ENCODE measurements at places on chromosomes 5 and 9. TPM values are rescaled to one million over a fixed set of nuclear protein-coding genes. Genes with fewer than 3 reads are reported as not detected.

DNA sequence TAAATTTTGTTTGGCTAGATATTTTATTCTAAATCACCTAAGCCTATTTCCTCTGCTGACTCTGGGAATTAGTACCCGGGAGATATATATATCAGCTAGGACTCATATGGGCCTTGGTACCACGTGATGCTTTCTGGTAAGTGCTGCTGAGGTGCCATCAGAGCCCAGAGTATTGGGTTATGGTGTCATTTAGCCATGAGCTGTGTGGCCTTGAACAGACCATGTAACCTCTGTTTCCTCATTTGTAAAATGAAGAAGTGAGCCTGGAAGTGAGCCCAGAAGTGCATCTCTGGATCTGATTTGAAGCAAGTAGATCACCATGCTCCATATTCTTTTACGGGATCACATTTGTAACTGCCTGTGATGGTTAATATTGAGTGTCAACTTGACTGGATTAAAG is 126.1 kb downstream of the GPBP1 start:
- H3K27me3 ChIP-seq = no peaks in the 10 kb centered on the region
- H3K27ac ChIP-seq = no peak overlapping the region

DNA sequence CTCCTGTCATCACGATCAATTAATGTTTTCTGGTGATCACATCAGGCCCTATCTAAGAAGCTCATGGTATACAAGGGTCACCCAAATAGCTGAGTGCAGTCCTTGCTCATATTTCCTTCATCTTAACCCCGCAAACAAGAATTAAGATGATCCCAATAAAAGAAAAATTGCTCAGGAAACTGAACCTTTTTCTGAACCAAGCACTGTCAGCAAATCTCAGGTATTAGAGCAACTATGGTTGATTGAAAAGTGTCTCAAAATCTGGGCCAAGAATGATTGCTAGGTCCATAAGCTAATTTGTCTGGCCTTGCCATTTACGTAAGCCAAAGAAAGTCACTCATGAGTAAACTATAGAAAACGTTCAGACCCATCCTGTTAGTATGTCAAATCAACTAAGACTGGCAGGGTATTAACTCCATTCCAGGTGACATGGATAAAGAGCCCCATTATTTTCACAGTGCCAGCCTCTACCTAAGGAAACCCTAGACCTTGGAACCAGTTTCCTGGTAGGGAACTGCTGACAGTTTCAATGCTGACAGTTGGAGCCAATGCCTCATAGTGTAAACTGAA is 209.3 kb downstream of the DEPDC1B start:
- no peak overlapping the region for H3K27ac ChIP-seq
- DNase-seq = no peak
- no peak overlapping the region for H3K4me3 ChIP-seq
- peaks cover 8% of the 10 kb centered on the region for H3K4me1 ChIP-seq
- H3K36me3 ChIP-seq = no peaks in the 10 kb centered on the region

Gene SLC34A3
- not detected for total RNA-seq

DNA sequence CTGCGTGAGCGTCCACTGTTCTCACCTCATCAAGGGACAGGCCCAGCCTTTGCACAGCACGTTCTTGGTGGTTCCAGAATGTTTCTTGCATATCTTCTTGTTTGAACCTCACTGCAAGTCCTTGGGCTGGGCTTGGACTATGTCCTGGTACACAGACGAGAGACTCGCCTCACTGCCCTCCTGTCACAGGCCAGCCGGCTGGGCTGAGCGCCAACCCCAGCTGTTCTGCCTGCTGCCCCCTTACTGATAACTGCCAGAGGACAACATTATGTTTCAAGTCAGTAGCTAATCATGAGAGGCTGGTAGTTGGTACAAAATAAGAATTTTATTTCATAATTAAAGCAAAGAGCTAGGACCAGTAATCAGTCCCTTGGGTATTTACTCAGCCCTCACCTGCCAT is 52.8 kb upstream of the LRRTM2 start:
- DNase-seq = no peak
- no peak overlapping the region for H3K4me3 ChIP-seq
- peaks cover 98% of the 10 kb centered on the region for H3K36me3 ChIP-seq

GRCh38 chr5:134420343-134420742 is 8.7 kb upstream of the CDKN2AIPNL start:
- DNase-seq = no peak
- H3K36me3 ChIP-seq = peaks cover 6% of the 10 kb centered on the region
- no peaks in the 10 kb centered on the region for H3K27me3 ChIP-seq
- no peaks in the 10 kb centered on the region for H3K4me1 ChIP-seq
- no peak overlapping the region for H3K27ac ChIP-seq
- H3K4me3 ChIP-seq = no peak overlapping the region

GRCh38 chr5:45109636-45110035 is 300.9 kb downstream of the MRPS30 start:
- H3K4me1 ChIP-seq = peaks cover 12% of the 10 kb centered on the region
- no peaks in the 10 kb centered on the region for H3K27me3 ChIP-seq

GRCh38 chr5:8576178-8576577 is 707.2 kb downstream of the MTRR start:
- peaks cover 7% of the 10 kb centered on the region for H3K27me3 ChIP-seq
- no peak overlapping the region for H3K27ac ChIP-seq
- DNase-seq = no peak

Gene TRIM7
- 26.3 TPM for total RNA-seq

- no peaks in the 10 kb centered on the region for H3K36me3 ChIP-seq
- no peaks in the 10 kb centered on the region for H3K27me3 ChIP-seq
- H3K27ac ChIP-seq = no peak overlapping the region
- H3K4me3 ChIP-seq = no peak overlapping the region
- no peak for DNase-seq
These were observed 90.5 kb upstream of the AGXT2 start for GRCh38 chr5:35138232-35138631.

- H3K27me3 ChIP-seq = no peaks in the 10 kb centered on the region
- H3K27ac ChIP-seq = no peak overlapping the region
- H3K36me3 ChIP-seq = no peaks in the 10 kb centered on the region
- H3K4me1 ChIP-seq = no peaks in the 10 kb centered on the region
- DNase-seq = no peak
- no peak overlapping the region for H3K4me3 ChIP-seq
These were observed 83.9 kb downstream of the PBX3 start for GRCh38 chr9:125831054-125831453.

- H3K27ac ChIP-seq = no peak overlapping the region
- peaks cover 22% of the 10 kb centered on the region for H3K4me1 ChIP-seq
- DNase-seq = peak; percentile 40
- H3K36me3 ChIP-seq = no peaks in the 10 kb centered on the region
- H3K27me3 ChIP-seq = no peaks in the 10 kb centered on the region
These were observed 16.9 kb upstream of the ZNF782 start for GRCh38 chr9:96871176-96871575.

GRCh38 chr5:2157372-2157771 is 274.6 kb upstream of the IRX4 start:
- H3K27ac ChIP-seq = peak overlapping the region; percentile 18
- peaks cover 21% of the 10 kb centered on the region for H3K4me1 ChIP-seq
- H3K4me3 ChIP-seq = no peak overlapping the region

GRCh38 chr9:21964925-21965385 is 29.2 kb downstream of the CDKN2A start:
- no peak overlapping the region for H3K4me3 ChIP-seq
- H3K4me1 ChIP-seq = no peaks in the 10 kb centered on the region
- no peaks in the 10 kb centered on the region for H3K36me3 ChIP-seq
- H3K27me3 ChIP-seq = no peaks in the 10 kb centered on the region

Gene SHOC1
- total RNA-seq = 0.09 TPM

GRCh38 chr5:112660359-112660758 is 77.3 kb upstream of the APC start:
- no peaks in the 10 kb centered on the region for H3K36me3 ChIP-seq
- H3K27me3 ChIP-seq = peaks cover 23% of the 10 kb centered on the region
- no peaks in the 10 kb centered on the region for H3K4me1 ChIP-seq
- DNase-seq = no peak
- no peak overlapping the region for H3K27ac ChIP-seq

DNA sequence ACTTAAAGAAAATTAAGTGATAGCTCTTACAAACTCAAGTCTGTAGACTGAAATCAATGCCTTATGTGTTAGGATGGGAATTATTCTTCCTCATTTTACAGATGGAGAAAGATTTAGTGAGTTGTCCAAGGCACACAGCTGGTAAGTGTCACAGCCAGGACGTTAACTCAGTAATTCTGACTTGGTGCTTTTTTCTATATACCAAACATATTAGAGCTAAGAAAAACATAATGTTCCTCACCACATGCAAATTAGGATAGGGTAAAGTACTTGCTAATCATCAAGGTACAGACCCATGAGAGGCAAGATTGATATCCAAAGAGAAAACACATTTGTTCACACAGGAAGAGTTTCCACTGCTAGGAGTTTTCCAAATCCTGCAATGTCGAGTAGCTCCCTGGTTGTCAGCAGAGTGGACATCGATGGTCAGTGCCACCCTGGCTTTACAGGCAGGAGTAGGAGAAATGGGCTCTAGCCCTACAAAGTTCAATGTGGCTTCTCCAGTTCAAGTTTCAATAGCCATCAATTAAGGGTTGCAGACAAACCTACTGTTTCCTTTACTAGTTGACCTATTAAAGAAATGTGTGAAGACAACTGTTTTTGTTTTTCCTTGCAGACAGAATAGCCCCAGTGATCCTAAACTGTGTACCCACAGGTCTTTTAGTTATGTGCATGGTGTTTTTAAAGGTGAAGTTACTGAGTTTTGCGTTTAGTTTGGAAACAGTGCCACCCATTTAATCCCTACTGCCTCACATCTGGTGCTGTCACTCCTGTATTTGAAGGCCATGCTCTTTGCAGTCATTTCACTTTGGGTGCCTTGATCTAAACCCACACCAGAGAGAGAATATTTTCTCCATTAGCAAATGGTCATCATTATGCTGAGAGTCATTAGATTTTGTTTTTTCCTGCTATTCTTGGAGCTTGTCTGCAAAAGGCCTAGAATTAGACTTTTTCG is 460.8 kb upstream of the SMARCA2 start:
- no peaks in the 10 kb centered on the region for H3K36me3 ChIP-seq
- no peak overlapping the region for H3K4me3 ChIP-seq
- DNase-seq = no peak
- no peaks in the 10 kb centered on the region for H3K27me3 ChIP-seq

GRCh38 chr5:153619771-153620170 is 129.3 kb downstream of the GRIA1 start:
- H3K4me3 ChIP-seq = no peak overlapping the region
- peak; percentile 16 for DNase-seq
- H3K27ac ChIP-seq = peak overlapping the region; percentile 57
- H3K36me3 ChIP-seq = no peaks in the 10 kb centered on the region
- no peaks in the 10 kb centered on the region for H3K27me3 ChIP-seq

Gene SPINK6
- 1.9 TPM for total RNA-seq

- H3K27ac ChIP-seq = peak overlapping the region; percentile 47
- H3K4me3 ChIP-seq = no peak overlapping the region
- H3K36me3 ChIP-seq = no peaks in the 10 kb centered on the region
- H3K4me1 ChIP-seq = peaks cover 44% of the 10 kb centered on the region
- DNase-seq = no peak
- H3K27me3 ChIP-seq = no peaks in the 10 kb centered on the region
These were observed 17.3 kb downstream of the DAPK1 start for GRCh38 chr9:87515006-87515405.

- no peak overlapping the region for H3K27ac ChIP-seq
- H3K27me3 ChIP-seq = no peaks in the 10 kb centered on the region
- peaks cover 14% of the 10 kb centered on the region for H3K4me1 ChIP-seq
- DNase-seq = peak; percentile 90
These were observed 38.9 kb downstream of the MFAP3 start for GRCh38 chr5:154077696-154078095.

Gene SLC22A4
- total RNA-seq = 17.5 TPM

GRCh38 chr9:129273136-129273895 is 95.3 kb upstream of the IER5L start:
- H3K27ac ChIP-seq = no peak overlapping the region
- DNase-seq = no peak
- H3K4me1 ChIP-seq = peaks cover 42% of the 10 kb centered on the region

DNA sequence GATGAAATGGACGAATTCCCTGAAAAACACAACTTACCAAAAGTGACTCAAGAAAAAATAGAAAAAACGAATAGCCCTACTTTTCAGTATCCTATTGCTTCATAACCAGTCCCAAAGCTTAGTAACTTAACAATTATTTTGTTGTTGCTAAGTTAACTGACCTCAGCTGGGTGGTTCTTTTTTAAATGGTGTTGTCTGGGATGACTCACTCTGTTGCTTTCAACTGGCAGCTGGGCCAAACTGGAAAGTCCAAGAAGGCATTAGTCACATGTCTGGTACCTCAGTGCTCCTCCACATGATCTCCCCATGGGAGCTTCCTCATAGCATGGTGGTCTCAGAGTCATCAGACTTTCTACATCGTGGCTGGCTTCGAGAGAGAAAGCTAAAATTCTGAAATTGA is 47.8 kb upstream of the ADAMTS2 start:
- peak; percentile 88 for DNase-seq
- peaks cover 14% of the 10 kb centered on the region for H3K4me1 ChIP-seq
- H3K27ac ChIP-seq = peak overlapping the region; percentile 95
- H3K4me3 ChIP-seq = peak overlapping the region; percentile 39

- H3K4me1 ChIP-seq = peaks cover 24% of the 10 kb centered on the region
- no peak overlapping the region for H3K27ac ChIP-seq
- H3K36me3 ChIP-seq = no peaks in the 10 kb centered on the region
- H3K4me3 ChIP-seq = no peak overlapping the region
- H3K27me3 ChIP-seq = no peaks in the 10 kb centered on the region
These were observed 81.7 kb downstream of the HMHB1 start for GRCh38 chr5:143893638-143894037.

- no peaks in the 10 kb centered on the region for H3K36me3 ChIP-seq
- H3K27ac ChIP-seq = no peak overlapping the region
- no peak for DNase-seq
- H3K4me3 ChIP-seq = no peak overlapping the region
- H3K4me1 ChIP-seq = peaks cover 11% of the 10 kb centered on the region
These were observed 119.4 kb upstream of the ERCC6L2 start for GRCh38 chr9:95756101-95756500.

Gene NR6A1
- 2.0 TPM for total RNA-seq

DNA sequence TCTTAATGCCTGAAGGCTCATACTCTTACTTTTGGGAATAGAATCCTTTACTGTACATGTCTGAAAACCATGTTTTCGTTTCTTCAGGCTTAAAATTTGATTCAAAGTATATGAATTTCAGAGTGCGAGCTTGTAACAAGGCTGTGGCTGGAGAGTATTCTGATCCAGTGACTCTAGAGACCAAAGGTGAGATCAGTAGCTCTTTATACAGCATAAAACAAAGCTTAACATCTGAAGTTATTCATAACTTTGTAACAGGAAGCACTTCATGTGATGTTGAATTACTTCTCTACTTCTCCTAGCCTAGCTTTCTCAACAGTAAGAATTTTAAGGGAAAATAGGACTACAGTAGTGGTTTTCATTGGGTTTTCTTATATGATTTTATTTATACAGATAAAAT is 49.4 kb upstream of the FKTN start:
- DNase-seq = no peak
- H3K27ac ChIP-seq = no peak overlapping the region
- no peaks in the 10 kb centered on the region for H3K27me3 ChIP-seq

- H3K36me3 ChIP-seq = no peaks in the 10 kb centered on the region
- H3K4me1 ChIP-seq = peaks cover 15% of the 10 kb centered on the region
- H3K27ac ChIP-seq = no peak overlapping the region
These were observed 23.1 kb downstream of the SLC25A25 start for GRCh38 chr9:128091144-128091543.

GRCh38 chr5:79547429-79547822 is 33.5 kb upstream of the HOMER1 start:
- peaks cover 9% of the 10 kb centered on the region for H3K4me1 ChIP-seq
- no peak overlapping the region for H3K4me3 ChIP-seq
- H3K36me3 ChIP-seq = no peaks in the 10 kb centered on the region
- no peaks in the 10 kb centered on the region for H3K27me3 ChIP-seq
